Tongue (tissue), 3 donors: ENCODE measurements at places on chromosomes 3 and 15. TPM values are rescaled to one million over a fixed set of nuclear protein-coding genes. Genes with fewer than 3 reads are reported as not detected.

Gene SKOR1
- 0.31 TPM for total RNA-seq

Gene INAFM2
- 19.4 TPM for total RNA-seq

Gene HHATL
- total RNA-seq = 51.8 TPM

Gene PLD1
- 60.6 TPM for total RNA-seq

Gene PEX5L
- total RNA-seq = 0.21 TPM

Gene FILIP1L
- 72.0 TPM for total RNA-seq

Gene BFSP2
- not detected for total RNA-seq

Gene PLXND1
- 131 TPM for total RNA-seq

Gene ZMAT3
- total RNA-seq = 8.1 TPM

Gene C3orf18
- 25.1 TPM for total RNA-seq

Gene SLC9C1
- 3.2 TPM for total RNA-seq

Gene SHF
- 7.3 TPM for total RNA-seq

Gene SIDT1
- 3.1 TPM for total RNA-seq

Gene AMIGO3
- total RNA-seq = 2.8 TPM

Gene C3orf20
- not detected for total RNA-seq

Gene PLA2G4E
- total RNA-seq = 1.9 TPM

Gene ARL14
- not detected for total RNA-seq

Gene CCDC80
- 79.3 TPM for total RNA-seq

Gene ANKUB1
- not detected for total RNA-seq

Gene SLC2A2
- total RNA-seq = not detected
